ENCODE measurements at places on chromosomes 4 and X.
A peak's percentile ranks its signal among the peaks of the same experiment; 100 is the strongest.

DNA sequence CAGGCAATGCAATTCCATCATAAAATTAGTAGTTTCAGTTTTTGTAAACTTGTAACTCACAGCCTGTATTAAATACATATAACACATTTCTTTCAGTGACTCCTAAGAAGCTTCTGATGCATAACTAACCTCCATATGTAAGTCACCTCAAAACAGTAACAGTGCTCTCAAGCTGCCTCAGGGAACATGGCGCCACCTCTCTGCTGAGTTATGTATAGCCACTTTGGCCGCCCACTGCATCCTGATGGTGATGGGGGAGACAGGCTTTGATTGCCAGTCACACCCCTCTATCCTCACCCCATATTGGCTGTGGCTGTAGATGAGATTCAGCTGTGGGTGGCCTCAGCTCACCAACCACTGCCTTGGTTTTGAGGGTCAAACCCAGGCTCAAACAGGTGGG is 54.3 kb downstream of the LRBA start:
- DNase-seq = peak; percentile 45

DNA sequence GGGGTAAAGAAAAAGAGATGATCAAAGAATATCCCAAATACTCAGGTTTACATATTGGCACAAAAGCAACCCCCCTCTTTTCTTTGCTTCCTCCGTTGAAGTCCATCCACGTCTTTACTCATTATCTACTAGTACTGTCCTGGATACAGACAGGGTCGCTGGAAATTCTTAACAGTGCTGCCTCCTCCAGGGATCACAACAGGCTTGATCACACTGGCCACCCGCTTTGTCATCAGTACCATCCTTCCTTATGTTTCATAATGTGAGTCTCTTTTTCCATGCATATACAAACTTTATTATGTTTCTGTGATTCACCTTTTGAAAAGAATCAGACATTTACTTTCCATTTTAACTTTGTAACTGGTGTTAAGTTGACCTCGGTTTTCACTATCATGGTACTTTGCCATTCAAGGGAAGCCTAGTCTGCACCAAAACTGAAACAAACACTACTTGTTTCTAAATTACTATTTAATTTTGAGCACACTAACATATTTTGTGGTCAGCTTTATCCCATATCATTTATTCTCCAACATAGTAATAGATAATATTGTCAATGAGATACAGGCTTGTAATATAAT is 387.5 kb upstream of the PPP1R2C start:
- DNase-seq = no peak

DNA sequence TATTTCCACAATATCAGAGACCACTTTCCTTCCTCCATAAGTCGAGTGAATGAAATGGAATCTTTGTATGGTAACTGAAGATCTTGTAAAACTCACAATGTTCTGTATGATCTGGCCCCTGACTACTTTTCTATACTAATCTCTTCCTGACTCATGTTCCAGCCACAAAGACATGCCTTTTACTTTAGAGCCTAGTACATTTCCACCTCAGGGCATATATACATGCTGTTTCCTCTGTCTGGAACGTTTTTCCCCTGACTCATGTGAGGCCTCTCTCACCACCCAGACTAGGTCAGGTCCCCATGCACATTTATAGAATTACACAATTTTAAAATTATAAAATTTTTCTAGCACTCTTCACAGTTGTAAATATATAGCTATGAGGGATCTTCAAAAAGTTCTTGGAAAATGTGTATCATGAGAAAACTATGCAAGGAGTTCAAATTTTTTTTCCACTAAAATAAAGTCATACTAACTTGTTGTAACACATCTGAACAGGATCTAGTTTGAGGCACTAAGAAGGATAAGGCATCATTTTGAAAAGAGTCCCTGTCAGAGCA is 208.8 kb downstream of the SH2D1A start:
- peak; percentile 94 for DNase-seq

- DNase-seq = peak; percentile 2
Observed at GRCh38 chrX:55742649-55743048, 25.1 kb downstream of the RRAGB start.

DNA sequence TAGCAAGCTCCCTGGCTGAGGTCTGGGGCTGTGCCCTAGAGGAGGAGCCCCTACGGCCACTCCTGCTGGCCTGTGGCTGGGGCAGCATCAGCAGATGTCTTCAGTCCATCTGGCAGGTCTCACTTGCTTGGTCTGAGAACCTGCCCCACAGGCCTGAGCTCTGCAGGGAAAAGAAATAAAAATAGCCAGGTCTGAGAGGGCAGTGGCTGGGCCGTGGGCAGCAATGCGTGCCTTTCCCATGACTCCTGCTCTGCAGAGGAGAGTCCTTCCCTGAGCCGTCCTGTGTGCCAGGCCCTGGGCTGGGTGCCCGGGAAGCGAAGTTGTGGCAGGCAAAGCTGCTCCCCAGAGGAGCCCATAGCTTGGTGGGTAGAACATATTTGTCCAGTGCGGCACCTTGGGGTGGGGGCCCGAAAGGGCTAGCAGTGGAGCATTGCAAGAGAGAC is 11.3 kb upstream of the KIAA0232 start:
- no peak for DNase-seq

DNA sequence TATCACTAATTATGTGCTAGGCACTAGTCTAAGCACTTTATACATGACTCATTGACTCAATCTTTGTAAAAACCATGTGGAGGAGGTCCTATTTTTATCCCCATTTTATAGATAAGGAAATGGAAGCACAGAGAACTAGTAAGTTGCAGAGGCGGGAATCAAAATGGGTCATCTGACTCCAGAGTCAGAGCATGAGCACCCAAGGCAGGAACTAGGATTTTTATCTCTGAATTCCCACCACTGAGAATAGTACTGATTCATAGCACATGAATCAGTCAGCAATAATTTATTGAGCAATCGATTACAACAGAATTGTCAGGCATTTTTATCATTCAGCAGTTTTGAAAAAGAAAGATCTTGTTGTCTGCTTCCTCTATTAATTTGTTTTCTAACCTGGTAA is 19.3 kb downstream of the SCARB2 start:
- DNase-seq = peak; percentile 95

DNA sequence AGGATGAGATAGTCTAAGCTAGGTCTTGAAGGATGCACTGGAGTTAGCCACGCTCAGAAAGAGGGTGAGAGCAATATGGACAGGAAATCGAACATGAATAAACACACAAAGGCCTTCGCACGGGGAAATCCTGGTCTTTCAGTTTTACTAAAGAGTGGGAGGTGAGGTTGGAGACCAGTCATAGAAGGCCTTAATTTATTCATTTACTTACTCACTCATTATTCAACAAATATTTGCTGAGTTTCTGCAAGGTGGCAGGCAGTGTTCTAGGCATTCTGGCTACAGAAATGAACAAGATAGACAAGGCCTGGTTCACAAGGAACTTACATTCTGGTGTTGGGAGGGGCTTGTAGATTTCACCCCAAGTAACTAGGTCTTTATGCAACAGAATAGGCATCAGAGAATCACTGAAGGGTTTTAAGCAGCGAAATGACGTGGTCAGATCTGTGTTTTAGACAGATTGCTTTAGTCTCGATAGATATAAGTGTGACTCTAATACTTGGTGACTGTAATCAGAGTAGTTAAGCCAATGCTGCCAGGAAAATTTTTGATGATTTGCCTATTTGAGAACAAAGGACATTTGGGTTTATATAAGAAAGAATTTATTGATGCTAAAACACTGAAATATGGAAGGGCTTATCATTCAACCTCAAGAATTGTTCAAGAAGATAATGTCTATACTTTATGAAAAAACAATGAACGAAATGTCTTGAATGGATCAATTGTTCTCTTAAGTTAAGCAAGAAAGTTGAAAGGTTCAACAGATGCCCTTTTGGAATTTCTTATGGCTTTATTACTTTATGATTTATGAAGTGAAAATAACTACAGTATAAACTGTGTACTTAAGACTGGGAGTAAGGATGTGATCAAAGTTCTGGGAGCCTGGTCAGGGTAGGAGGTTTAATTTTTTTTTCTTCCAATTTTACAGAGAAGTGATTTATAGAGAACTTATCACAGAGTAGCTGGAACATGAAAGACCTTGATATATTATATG is 184.4 kb upstream of the CASK start:
- no peak for DNase-seq

DNA sequence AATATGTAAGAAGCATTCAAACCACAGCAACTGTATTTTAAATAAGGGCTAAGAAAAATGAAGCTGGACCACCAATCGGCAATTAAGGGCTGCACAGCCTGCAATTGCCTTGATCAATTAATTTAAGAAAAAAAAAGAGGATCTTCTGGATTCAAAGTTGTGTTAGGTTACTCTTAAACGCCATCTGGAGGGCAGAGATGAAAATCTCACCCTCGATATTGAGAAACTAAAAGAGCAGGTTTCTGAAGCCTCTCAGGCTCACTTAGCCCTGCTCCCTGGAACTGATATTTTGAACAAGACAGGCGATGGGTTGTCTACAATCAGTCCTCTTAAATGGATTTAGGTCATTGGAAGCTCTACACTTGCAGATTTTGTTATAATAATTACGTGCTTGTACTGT is 579.4 kb downstream of the GRXCR1 start:
- DNase-seq = no peak

DNA sequence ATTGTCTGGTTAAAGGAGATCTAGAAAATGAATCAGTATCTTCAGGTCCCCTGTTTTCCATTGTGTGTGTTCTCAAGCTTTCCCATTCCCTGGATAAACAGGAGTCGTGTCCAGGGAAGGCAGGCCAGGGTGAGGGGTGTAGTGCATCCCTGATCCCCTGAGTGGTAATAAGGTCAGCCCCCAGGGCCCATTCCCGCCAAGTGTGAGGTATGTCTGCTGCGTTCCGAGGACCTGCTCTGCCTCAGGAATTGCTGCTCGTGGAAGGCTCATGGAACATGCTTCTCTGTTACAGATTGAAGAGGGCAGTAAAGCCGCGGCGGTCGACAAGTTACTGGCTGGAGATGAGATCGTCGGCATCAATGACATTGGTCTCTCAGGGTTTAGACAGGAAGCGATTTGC is 87.1 kb downstream of the SHROOM2 start:
- no peak for DNase-seq
